ENCODE measurements at places on chromosomes 1 and 21.

DNA sequence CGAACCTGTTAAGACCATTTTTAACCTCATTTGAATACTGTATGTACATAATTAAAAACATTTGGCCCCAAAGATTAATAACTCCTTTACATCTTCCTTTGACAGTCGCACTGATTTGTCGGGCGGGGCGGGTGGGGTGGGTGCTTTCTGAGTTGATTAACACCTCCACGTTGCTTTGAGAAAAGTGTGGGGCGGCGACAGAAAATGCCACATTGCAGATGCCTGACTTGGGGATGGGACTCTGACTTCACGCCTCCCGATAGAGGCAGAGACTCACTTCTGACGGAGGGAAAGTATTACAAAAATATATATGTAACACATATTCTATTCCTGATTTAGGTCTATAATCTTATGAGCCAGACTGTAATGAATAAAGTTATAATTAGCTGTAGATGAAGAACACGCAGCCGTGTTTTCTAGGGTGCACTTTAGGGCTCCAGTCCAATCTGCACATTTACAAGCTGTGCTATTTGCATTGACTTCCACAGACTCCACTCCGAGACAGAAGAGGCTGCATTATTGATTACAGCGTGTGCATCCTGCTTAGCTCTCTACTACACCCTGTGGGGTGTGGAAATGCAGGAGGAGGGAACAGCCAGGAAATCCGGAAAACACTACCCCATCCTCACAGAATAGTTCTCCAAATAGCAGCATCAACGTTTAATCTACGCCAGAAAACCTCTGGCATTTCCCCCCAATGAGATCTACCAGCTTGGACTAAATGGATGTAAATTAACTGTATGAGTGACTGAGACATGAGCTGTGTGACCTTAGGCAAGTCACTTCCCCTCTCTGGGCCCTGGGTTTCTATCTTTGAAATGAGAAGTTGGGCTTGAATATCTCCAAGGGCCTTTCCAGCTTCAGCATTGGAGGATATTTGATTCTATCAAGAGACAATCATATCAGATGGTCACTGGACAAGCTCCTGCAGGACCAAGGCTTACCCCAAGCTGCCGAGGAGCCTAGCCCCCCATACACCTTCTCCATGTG, 308.0 kb downstream of the RRAGC start:
- no peak for DNase-seq

DNA sequence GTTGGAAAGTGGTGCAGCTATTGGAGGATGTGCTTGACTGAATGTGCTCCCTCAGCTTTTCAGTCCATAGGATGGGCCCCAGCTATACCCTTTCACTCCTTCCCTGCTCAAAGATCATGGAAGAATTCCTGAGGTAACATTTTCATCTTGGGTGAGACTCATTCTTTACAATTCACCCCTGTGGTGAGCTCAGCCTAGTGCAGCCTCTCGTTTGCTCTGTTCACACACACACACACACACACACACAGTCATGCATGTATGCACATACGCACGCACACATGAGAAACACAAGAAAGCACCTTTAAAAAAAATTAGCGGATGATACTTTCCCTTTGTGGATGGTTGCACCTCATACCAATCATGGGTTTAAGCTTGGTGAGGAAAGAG, 25.8 kb downstream of the CCN1 start:
- no peak for DNase-seq

GRCh38 chr21:45423968-45424853, 19.2 kb downstream of the COL18A1 start:
- no peak for DNase-seq

DNA sequence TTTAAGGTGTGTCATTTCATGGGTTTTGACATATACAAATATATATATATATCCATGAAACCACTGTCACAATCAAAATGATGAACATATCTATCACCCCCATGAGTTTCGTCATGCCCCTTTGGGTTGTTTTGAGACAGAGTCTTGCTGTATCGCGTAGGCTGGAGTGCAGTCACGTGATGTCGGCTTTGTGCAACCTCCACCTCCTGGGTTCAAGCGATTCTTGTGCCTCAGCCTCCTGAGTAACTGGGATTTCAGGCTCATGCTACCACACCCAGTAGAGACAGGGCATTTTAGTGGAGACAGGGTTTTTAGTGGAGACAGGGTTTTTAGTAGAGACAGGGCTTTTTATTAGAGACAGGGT, 8.0 kb downstream of the HJV start:
- no peak for DNase-seq

DNA sequence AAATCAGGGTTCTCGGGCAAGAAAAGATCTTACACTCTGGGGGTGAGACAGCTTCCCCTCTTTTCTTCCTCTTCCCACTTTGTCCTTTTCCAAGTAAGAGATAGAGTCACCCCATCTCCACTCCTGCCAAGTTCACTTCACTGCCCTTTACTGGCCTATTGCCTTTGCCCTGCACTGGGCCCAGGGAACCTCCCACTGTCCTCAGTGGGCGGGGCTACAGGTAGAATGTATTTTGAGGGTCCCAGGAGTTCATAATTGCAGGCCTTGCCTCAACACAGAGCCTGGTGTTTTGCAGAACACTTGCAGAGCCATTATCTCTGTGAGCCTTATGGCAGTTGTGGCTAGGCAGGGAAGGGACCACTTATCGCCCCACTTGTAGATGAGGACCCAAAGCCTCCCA, 3.3 kb downstream of the AMPD2 start:
- DNase-seq, result peak; percentile 36

GRCh38 chr1:69540052-69540451, 27.7 kb upstream of the LRRC7 start:
- no peak for DNase-seq

DNA sequence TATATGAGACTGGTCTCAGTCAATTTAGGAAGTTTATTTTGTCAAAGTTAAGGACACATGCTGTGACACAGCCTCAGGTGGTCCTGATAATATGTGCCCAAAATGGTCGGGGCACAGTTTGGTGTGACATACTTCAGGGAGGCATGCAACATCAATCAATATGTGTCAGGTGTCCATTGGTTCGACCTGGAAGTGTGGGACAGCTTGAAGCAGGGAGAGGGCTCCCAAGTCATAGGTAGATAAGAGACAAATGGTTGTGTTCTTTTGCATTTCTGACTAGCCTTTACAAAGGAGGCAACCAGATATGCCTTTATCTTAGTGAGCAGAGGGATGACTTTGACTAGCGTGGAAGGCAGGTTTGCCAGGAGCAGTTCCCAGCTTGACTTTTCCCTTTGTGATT, 4.5 kb upstream of the ERVH48-1 start:
- DNase-seq, result no peak

GRCh38 chr1:36739703-36740289, 257.1 kb upstream of the CSF3R start:
- no peak for DNase-seq

DNA sequence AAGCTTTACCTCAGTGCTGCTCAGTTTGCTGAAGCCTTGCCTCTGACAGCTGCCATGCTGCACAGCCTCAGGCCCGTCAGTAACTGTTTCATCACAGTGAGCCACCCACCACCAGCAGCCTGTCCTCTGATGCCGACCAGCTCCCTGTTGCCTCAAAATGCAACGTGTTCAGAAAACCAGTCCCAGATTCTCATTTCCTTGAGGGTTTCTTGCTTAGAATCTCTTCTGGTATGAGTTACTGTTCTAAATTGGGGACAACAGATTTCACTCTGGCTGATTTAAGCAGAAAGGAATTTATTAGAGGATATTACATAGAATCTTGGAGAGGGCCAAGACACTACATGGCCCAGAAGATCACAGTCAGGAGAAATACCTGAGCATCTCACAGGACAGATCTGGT, 11.0 kb downstream of the UBL4B start:
- DNase-seq, result no peak

GRCh38 chr1:11944358-11944931, 9.9 kb downstream of the PLOD1 start:
- no peak for DNase-seq

GRCh38 chr21:14523234-14523633, 22.9 kb downstream of the SAMSN1 start:
- DNase-seq, result peak; percentile 63

GRCh38 chr1:203116091-203116820, 11.3 kb upstream of the ADORA1 start:
- DNase-seq, result no peak

- no peak for DNase-seq
Measured at GRCh38 chr1:12202577-12202976, 27.3 kb upstream of the VPS13D start.

GRCh38 chr1:219801156-219801820, 127.1 kb downstream of the SLC30A10 start:
- DNase-seq, result no peak

DNA sequence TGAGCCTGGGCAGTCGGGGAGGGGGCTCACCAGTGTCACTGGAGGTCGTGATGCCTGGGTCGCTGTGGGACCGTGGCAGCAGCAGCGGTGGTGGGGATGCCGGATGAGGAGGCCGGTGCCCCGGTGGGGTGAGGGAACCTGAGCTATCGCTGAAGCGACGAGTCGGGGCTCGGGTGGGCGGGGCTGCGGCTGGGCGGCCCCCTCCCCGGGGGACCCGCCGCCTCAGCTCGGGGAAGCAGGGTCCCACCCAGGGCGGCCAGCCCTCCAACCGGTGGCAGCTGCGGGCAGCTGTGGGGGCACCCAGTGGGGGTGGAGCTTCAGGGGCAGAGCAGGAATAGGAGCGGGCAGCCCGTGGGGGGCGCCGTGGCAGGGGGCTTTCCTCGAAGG, 5.0 kb downstream of the ENTREP3 start:
- no peak for DNase-seq

DNA sequence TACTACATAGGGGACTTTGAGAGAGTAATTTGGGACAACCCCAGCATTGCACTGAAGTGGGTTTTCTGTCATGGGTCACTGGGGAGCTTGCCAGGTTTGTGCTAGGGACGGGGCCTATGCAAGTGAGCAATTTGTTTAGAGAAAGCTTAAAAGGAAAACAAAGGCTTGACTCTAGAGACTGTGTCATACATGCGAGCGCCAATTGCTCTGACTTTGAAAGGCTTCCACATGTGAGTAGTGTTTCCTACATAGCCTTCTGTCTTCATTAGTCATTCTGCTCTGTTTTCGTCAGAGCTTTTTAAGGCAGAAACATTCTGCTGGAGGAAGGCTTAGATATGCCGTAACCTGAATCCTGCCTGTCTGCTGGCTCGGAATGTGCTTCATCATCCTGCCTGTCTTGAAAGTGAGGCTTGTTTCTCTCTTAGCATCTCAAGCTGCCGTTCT, 28.4 kb downstream of the TRIM45 start:
- no peak for DNase-seq

DNA sequence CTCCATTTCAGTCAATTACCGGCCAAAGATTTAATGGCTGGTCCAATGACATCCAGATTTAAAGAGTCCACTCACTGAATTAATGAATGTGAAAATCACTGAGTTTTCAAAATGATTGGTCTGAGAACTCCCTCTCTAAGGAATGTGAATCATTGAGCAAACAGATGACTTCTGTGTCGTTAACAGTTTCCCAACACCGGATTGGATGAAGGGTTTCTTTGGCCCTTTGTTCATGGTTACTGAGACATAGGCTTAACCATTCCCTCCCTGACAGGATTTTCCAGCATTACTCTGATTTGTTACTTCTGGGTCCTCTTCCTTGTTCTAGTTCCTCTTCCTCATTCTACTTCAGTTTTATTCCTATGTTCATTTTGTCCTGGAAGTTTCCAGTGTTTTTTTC, 1.5 kb upstream of the CLDN17 start:
- no peak for DNase-seq

DNA sequence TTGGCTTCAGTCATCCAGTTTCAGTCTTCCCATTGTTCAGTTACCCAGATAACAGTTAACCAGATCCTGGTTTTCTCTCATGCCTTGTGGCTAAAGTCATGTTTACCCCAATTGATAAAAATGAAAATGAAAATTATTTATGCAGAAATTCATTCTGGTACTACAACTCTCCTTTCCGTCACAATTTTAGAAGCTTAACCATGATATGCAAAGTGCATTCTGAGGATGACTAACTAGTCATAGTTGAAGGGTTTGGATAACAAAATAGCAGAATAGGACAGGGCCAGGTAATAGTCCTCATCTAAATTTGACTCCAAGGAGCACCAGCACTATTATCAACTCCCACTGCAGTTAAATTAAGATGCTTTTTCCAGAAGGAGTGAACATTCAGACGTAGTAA, 94.7 kb downstream of the NTMT2 start:
- no peak for DNase-seq

- no peak for DNase-seq
Measured at GRCh38 chr1:47557066-47557465, 119.2 kb downstream of the FOXD2 start.

- DNase-seq, result no peak
Measured at GRCh38 chr21:34999397-34999941, 49.6 kb downstream of the RUNX1 start.

DNA sequence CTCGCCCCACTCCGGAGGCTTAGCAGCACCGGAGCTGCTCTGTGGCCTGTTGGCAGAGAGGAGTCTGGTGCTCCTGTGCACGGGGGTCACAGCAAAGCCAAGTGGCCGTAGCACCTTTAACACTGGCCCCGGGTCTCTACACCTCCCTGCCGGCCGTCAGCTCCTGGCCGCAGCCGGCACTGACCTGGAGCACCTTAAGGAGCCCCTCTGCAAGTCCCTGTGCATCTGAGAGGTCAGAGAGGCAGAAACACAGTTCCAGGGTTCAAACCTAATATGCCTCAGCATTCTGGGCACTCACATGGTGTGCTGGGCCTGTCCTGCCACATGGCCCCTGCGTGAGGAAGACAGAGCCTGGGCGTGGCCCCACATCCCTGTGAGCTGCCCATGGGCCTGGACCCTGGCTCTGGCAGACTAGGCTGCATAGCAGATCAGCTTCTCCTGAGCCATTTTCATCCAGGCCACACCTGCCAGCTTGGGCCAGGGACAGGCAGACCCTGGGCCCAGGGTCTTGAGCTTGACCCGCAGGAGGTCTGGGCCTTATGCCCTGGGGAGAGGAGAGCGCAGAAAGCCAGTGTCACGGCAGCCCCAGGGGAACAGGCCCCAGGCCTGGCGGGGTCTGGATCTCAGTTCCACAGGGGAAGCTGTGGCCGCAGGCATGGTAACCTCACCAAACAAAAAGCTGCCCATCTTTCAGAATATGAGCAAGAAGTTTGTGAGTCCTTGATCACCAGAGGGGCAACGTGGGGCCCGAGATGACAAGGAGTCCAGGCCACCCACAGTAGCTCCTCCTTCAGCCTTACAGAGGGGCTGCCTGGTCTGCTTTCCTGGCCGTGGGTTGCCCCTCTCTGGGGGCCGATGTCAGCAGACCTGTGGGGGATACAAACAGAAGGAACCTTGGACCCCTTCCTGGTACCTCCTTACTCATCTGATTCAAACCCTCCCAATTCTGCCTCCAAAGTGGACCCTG, 146.0 kb upstream of the COL6A1 start:
- DNase-seq, result no peak
